ENCODE measurements at places on chromosomes 11 and 22.
A peak's percentile ranks its signal among the peaks of the same experiment; 100 is the strongest.

- no peak for DNase-seq
These were observed 49.5 kb upstream of the RRM1 start for GRCh38 chr11:4044976-4045646.

GRCh38 chr11:74299015-74299414 is 12.4 kb downstream of the P4HA3 start:
- no peak for DNase-seq

GRCh38 chr11:10318527-10318802 is 13.6 kb downstream of the ADM start:
- no peak for DNase-seq

DNA sequence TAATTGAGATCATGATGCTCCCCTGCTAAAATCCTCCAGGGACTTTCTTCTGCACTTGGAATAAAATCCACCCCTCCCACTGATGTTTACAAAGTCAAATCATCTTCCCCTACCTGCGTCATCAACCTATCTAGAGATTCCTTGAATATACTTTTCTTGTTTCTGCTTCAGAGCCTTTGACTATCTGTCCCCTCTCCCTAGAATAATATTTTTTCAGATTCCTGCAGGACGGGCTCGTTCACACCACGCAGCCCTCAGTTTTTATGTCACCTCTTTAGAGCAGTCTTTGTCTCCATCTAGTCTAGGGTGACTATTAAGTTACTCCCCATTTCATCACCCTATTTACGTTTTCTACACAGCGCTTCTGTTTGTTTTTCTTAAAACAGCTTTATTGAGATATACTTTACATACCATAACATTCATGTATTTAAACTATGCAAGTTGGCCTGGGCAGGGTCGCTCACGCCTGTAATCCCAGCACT is 94.8 kb upstream of the SESN3 start:
- DNase-seq = no peak

GRCh38 chr11:57422669-57423068 is 4.3 kb downstream of the SLC43A3 start:
- DNase-seq = no peak

- no peak for DNase-seq
These were observed 76.7 kb downstream of the PISD start for GRCh38 chr22:31585161-31585859.

- DNase-seq = peak; percentile 66
These were observed 24.4 kb downstream of the RTN4R start for GRCh38 chr22:20243537-20244249.

GRCh38 chr11:44301564-44302271 is 8.2 kb downstream of the ALX4 start:
- DNase-seq = no peak

- DNase-seq = no peak
These were observed 54.9 kb downstream of the CD6 start for GRCh38 chr11:61026121-61027031.

DNA sequence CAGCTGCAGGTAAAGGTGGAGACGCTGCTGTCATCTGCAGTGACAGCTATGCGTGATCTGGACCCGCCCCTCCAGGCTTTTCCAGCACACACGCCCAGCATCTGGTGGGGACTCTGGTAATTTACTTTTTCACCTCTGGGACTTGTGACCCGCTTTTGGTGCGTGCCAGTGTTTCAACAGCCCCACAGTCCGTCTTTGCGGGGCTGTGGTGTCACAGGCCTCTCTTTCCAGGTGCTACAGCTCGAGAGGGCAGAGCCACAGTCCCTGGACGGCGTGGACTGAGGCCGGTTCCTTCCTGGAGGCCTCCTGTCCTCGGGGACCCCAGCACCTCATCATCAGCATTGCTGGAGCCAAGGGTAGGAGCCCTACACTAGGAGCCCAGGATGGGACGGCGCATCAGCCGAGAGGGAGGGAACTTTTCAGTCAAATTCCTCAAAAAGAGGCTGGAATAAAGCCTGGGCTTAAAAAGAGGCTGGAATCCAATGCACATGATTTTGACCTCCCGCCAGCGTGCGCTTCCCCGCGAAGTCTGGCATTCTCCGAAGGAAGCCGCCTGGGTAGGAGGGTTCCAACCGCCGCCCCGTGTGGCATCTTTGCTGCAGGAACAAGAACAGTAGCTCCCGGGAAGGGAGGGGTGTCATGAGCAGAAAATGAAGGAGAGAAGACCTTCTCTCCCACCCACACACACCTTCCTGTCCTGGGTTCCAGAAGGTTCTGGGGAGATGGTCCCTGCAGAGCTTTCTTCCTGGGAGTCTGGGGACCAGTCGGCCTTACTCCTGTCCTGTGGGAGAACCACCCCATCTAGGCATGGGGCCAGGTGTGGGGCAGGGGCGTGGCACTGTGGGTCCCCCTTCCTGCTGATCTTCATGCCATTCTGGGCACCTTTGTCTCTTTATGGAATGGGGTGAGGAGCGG is 25.7 kb upstream of the KRTAP5-7 start:
- no peak for DNase-seq

- DNase-seq = no peak
These were observed 13.5 kb downstream of the C11orf97 start for GRCh38 chr11:94525546-94526324.

- no peak for DNase-seq
These were observed 63.9 kb downstream of the GAS2 start for GRCh38 chr11:22730319-22730718.

GRCh38 chr11:28107191-28107749 is 686 bp downstream of the KIF18A start:
- peak; percentile 9 for DNase-seq

DNA sequence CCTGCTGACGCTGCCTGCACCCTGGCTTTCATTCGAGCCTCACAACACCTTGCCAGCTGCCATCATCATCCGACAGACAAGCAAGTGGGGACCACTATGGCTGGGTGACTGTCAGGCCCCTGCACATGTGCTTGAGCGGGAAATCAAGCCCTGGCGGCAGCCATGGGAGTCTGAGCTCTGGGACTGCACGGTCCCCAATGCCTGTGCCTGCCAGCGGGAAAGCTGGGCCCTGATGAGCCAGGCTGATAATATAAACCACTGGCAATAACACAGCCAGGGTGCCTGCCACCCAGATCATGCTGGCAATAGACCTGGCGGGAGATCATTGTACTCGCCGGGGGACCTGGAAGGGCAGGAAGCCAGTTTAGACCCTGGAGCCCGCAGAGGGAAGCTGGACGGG is 2.5 kb downstream of the FGF3 start:
- DNase-seq = no peak

GRCh38 chr22:38871360-38872171 is 450 bp downstream of the CBX6 start:
- DNase-seq = no peak

- DNase-seq = peak; percentile 82
These were observed 63.4 kb downstream of the FLI1 start for GRCh38 chr11:128757235-128757711.

GRCh38 chr11:130773244-130773820 is 142.9 kb downstream of the SNX19 start:
- no peak for DNase-seq

DNA sequence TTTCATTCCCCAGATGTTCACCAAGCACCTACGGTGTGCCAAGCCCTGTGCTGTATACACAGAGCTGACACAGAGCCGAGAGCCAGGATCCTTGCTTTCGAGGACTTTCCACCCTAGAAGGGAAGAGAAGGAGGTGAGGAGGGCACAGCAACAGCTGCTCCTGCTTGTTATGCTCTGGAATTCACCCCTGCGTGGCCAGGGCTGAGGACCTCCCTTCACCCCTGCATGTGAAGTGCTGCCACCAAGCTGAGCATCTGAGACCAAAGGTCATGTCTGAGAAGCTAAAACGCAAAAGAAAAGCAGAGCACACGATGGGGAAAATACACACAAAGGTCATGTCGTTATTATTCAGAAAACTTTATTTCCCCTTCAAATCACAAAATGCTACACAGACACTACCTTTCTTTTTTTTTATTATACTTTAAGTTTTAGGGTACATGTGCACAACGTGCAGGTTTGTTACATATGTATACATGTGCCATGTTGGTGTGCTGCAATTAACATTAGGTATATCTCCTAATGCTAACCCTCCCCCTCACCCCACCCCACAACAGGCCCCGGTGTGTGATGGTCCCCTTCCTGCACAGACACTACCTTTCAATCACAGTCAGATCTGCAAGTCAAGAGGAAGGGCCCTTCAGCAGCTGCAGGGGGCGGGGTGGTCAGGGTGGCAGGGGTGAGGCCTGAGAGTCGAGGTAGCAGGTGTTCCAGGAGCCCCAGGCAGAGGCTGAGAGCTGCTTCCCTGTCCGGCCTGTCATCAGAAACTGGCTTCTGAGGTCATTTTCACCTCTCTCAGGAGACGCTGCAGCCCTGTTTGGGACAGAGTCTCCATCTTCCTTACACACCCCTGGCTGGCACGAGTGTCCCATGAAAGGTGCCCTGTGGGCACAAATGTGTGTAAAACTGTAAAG is 40.1 kb upstream of the PRR5 start:
- no peak for DNase-seq

GRCh38 chr11:44382656-44383240 is 72.8 kb upstream of the ALX4 start:
- DNase-seq = no peak

DNA sequence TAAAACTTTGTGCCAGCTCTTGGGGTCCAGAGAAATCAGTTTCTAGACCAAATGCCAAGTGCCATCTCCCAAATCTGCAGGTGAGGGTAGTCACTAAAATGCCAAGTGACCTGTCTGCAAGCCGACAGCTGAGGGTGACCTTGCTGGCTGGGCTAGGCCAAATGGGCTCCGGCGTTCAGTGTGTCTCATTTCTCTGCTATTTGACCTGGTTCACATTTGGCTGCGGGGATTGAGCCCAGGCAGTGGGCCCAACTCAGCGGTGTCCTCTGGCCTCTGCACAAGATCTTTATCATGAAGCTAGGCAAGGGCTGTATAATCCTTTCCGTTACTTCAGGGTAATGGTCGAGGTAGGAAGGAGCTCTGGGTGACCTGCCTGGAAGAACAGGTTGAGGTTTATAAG is 87.5 kb downstream of the SNX19 start:
- no peak for DNase-seq

GRCh38 chr11:24617856-24618255 is 121.0 kb downstream of the LUZP2 start:
- DNase-seq = no peak

DNA sequence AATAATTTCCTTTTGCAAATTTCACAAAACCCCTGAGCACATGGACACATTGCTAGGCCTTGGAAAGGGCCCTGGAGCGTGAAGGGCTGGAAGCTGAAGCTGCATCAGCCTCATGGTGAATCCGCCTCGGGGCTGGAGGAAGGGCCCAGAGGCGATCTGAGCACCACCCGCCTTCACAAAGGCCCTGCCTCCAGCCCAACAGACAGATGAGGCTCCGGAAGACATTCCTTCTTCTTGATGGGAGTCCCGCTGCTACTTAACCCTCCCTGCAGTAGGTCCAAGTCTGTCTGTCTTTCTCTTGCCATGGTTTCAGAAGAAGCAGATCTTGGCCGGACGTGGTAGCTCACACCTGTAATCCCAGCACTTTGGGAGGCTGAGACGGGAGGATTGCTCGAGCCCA is 16.5 kb downstream of the ARRB1 start:
- no peak for DNase-seq

DNA sequence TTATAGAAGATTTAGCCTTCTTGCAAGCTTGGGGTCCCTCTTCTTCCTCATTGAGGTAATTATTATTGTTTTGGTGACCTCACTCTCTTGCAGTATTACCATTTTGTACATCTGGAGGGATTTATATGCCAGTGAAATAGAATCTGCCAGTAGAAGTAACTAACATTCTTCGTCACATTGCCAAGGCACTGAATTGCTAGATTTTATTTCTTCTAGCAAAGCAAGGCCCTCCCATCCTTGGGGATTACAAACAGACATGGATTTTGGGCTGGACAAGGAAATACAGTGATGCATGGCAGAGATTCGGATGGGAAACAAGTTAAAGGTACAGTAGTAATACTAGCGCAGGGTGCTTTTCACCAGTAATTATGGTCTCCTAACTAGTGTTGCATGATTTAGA is 7.8 kb downstream of the ADAMTS15 start:
- no peak for DNase-seq

- DNase-seq = no peak
These were observed 352 bp downstream of the C22orf23 start for GRCh38 chr22:37953062-37953436.

Data from GM10248 (cell line).